Tibial nerve (tissue), 4 donors: ENCODE measurements at places on chromosomes 13 and 19.

GRCh38 chr19:41263042-41263849, 926 bp upstream of the HNRNPUL1 start:
- DNase-seq: peak; percentile 68

DNA sequence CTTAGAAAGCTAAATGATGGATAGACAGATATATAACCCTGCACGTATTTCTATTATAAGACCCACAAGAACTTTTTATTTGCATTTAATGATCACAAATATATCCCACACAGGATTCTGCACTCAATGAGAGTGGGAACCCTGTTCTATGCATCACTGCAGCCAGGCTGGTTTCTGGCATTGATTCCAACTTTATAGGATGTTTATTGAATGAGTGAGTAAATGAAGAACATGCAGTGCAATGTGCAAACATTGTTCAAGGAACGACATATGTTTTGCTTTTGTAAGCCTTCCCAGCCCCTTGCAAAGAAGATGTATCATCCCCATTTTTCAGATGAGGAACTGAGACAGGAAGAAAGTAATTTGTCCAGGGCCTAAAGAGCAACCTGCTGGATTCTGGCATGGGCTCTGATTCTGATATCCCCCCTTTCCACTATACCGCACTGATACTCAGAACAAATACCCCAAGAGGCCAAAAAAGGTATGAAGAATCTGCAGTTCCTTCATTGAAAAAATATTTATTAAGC, 246.3 kb downstream of the LACC1 start:
- DNase-seq: no peak

- no peak for DNase-seq
Measured at GRCh38 chr13:36606060-36606459, 67.8 kb upstream of the SERTM1 start.

DNA sequence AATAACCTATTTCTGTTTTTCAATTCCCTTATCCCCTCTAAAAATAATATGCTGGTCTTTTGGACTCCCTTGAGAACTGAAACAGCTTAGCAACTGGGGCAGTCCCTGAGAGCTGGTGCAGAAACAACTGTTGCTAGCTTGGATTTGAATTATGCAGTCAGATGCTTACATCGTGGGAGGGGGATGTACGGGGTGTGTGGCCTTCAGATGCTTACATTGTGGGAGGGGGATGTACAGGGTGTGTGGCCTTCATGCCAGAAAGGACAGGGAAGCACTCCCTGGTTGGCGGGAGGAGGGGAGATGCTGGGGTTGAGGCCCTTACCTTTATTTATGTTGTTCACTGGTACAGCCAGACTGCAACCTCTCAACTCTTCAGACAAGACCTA, 25.6 kb downstream of the LRCH1 start:
- no peak for DNase-seq

DNA sequence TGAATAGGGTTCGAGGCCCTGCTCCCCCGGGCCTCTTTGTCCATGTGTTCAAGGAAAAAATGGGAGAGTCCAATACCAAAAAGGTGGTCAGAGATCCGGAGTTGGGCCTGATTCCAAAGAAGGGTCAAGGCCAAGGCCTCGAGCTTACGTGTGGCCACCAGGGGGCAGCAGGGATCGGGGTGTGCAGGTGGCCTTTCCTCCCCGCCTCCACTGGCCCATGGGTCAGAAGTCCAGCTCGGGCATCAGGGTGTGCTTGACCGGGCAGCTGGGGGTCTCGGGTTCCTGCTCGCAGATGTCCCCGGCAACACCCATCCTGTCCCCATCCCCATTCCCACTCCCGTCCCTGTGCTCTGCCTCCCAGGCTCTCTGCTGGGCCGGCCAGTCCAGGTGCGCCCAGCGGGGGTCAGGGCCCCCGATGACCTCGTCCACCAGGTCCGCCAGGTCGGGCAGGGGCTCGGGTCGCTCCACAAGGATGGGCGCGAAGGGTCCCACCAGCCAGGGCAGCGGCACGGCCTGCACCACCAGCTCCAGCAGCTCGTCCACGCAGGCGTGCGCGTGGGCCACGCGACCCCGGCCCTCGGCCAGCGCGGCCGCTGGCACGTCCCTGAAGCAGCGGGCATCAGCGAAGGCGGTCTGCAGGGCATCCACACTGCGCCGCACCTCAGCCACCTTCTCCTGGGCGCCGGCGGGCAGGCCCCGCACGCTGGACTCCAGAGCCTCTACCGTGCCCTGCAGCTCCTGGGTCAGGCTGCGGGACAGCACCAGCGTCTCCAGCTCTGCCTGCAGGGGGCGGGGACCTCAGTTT, 5.2 kb upstream of the PLIN4 start:
- DNase-seq: peak; percentile 24

DNA sequence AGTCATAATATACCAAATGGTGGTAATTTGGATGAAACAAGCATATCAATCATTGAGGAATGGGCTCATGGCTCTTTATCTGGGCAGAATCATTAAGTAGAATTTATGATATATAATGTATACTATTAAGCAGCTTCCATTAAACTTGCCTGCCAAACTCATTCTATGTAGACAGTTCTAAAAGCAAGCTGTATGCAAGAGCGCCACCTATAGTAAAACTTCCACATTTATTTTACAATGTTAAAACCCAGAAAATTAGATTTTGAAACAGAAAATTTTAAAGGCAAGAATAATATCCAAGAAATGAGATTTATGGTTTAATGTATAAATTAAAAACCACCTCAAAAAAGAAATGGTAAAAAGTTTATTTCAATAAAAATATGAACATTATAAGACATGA, 161.5 kb downstream of the MZT1 start:
- DNase-seq: no peak

DNA sequence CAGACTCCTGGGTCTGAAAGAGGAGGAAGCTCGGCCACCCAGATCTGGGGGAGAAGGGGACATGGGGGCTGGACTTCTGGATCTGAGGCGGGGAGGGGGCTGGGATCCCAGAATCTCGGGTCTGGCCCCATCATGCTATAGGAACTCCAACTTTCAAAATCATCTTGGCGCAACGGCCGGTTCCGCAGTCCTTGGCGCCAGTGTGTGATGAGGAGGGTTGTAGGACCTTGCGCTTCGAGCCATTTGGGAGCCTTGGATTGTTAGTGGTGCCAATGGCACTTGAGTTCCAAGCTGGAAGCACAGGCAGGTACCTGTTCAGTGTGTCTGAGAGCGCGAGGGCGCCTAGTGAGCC, 324 bp downstream of the RUVBL2 start:
- DNase-seq: no peak

GRCh38 chr19:22625266-22626035, 8.7 kb upstream of the ZNF492 start:
- no peak for DNase-seq

- no peak for DNase-seq
Measured at GRCh38 chr13:85436029-85436428, 363.2 kb downstream of the SLITRK6 start.

DNA sequence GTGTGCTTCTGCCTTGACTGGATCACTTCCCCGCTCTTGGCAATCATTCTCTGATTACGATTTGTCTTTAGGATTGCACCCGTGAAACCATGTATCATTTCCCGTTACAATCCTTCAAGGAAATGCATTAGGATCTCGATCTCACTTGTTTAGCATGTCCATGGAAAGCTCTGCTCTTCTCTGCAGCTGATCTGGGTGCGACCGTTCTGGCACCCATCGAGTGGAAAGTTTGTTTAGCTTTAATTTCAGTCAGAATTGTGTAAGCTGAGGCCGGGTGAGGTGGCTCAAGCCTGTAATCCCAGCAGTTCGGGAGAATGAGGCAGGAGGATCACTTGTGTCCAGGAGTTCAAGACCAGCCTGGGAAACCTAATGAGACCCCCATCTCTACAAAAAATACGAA, 30.9 kb downstream of the NUMBL start:
- DNase-seq: no peak

GRCh38 chr13:99056381-99057014, 78.6 kb upstream of the DOCK9 start:
- no peak for DNase-seq

GRCh38 chr19:49425922-49426592, 869 bp downstream of the GFY start:
- no peak for DNase-seq

GRCh38 chr19:35727053-35727955, 9.5 kb downstream of the KMT2B start:
- no peak for DNase-seq
